ENCODE measurements at places on chromosomes 7 and 10.

GRCh38 chr7:6258440-6259182 lies 13.8 kb downstream of the CYTH3 start:
- no peak for DNase-seq

DNA sequence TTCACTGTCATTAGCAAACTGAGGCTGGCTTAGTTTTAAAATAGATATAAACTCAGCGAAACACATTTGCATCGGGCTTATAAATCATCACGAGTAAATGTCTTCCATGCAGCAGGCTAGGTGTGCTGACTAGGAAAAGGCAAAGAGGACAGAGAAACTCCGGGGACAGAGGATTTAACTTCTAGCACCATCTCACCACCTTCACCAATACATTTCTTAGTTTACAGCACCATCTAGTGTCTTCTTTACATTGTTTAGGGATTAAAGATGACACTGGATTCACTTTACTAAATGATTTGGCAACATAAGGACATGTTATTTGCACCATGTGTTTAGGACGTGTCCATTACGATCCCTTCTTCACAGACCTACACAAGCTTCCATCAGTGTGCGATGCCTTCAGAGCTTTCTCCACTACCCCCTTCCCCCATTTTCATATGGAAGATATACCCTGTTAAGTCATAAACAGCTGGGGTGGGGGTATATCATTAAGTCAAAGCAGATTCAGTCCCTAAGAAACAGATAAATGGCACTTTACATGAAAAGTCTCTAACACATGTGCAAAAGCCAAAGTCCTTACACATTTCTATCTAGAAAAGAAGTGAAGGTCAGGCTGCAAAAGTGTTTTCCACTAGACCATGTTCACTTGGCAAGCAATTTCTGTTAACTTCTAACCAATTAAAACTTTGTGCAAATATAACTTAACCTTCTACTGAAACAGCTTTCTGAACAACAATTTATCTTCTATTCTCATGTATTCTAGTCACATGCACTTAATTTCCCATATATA lies 103.3 kb downstream of the GRB10 start:
- no peak for DNase-seq

DNA sequence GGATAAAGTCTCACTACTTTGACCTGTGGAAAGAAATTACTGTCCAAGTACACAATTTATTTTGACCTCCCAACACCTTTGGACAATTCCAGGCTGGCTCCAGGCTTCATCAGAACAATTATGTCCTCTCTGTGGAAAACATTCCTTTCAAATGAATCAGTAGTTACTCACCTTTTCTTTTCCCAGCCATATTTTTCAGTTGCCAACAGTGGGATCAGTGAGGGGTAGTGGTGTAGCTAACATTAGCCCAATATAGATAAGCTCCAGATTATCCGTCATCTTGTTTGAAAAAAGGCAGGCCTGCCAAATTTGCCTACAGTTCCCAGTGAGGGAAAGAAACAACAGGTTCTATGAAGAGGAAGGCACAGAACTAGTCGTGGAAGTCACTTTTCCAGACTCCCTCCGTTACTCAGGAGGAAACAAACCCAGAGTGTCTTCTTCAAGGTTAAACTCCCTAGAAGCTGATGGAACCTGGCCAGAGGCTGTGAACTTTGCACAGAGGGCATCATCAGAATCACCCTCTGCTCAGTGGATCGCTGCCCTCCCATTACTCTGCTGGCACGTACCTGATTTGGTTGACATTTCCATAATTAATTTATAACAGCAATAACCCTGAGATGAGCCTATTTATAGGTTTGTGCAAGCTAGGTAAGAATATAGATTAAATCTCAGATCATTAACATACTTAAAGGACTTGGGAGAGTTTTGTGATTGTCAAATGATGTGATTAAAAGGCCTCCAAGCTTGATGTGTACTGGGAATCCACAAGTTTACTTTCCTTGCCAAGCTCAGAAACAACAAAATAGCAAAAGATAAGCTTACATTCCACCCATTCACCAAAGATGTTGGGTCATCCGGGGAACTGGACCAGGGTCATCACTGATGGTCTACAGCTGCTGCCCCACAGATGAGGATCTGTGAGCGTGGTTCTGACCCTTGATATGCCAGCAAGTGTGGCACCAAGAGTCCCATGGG lies 654.6 kb upstream of the GALNT17 start:
- DNase-seq: no peak

GRCh38 chr10:23141995-23142394 lies 46.6 kb downstream of the MSRB2 start:
- DNase-seq: no peak

GRCh38 chr10:45520476-45520875 lies 146.5 kb downstream of the ALOX5 start:
- no peak for DNase-seq

- DNase-seq: no peak
These were observed 12.8 kb downstream of the ZNF248 start for GRCh38 chr10:37844644-37845043.

All from stimulated activated CD4-positive, alpha-beta T cell treated with anti-CD3 and anti-CD28 coated beads, Interleukin-2, amount 100 ng/mL, for 24 hours (primary cell).